ENCODE measurements at places on chromosomes 16 and 17. TPM values are rescaled to one million over a fixed set of nuclear protein-coding genes. Genes with fewer than 3 reads are reported as not detected.

TIGD7 gene
- total RNA-seq = 9.8 TPM

WDR81 gene
- 16.1 TPM for total RNA-seq

NPIPB13 gene
- total RNA-seq = 3.4 TPM

PDE6G gene
- 0.50 TPM for total RNA-seq

DNA sequence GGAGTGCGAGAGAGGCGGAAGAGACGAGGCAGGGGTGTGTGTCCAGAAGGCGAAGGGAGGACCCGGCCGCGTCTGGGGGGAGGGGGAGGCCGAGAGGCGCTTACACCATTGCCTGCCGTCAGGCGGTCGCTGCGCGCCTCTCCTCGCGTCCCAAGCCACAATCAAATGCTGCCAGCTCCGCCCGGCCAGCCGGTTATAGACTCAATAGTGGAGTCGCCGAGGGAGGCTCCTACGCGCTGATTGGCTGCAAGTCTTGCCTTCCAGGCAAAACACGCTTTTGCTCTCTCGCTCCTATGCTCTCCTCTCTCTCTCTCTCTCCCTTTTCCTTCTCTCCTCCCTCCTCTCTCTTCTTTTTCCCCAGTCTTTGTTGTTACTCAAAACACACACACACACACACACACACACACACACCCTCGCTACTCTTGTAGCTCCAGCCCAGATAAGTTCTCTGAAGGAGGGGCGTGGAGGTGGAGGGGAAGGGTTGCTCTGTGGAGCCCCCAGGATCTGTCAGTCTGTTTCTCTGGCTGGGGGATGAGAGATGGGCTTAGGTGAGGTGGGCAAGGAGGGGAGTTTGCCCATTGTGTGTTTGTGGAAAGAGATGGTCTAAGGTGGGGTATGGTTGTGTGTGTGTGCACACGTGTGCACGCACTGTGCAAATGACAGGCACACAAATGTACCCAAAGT lies at the start of gene DLX3:
DLX3 (minus strand) TSS at position 170 of the 684 bp plus-strand sequence. CDS start 226 bp downstream, outside the sequence.
- peak; percentile 80 for DNase-seq

DNA sequence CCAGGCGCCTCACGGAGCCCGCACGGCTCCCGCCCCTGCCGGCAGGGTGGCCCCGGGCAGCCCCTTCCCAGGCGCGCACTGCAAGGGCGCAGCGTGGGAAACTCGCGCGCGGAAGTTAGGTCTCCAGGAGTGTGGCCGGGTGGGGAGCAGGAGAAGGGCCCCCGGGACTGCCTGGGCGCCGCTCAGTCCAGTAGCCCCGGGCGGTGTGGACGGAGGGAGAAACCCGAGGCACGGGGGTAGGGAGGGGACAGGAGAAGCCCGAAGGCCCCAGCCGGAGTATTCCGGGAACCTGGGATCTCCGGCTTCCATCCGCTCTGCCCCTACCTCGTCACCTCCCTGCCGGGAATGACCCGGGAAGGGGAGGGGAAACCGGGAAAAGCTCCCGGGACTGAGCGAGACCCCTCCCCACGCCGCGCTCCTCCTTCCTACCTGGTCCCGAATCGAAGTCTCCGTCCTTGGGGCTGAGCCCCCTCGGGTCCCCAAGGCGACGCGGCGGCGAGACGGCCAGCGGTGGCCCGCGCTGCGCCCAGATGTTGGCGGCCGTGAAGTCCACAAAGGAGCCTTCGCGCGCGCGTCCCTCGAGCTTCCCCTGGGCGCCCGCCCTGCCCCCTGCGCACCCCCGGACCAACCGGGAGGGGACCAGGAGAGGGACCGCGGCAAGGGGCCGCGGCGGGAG lies 418 bp downstream of the SOCS3 start:
- DNase-seq = peak; percentile 61

DNA sequence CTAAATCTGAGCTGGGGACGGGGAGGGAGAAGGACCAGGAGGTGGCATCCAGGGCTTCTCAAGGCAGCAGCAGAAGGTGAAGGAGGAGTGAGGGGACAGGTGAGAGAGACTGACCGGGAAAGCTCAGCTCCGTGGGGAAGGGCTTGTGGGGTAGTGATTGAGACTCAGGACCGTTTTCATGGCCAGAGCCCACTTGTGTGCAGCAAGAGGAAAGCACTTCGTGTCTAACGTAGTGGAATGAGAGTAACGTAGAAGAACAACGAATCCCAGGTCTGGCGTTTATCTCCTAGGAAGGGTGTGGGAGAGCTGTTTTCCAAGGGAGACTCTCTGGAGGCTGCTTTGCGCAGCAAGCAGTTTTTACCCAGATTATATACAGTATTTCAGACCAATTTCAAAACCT lies 1.3 kb upstream of the CDH3 start:
- no peak for DNase-seq

GRCh38 chr16:79788949-79789348 lies 188.4 kb upstream of the MAF start:
- no peak for DNase-seq

- no peak for DNase-seq
Measured at GRCh38 chr17:67647482-67647881, 70.3 kb upstream of the NOL11 start.

DNA sequence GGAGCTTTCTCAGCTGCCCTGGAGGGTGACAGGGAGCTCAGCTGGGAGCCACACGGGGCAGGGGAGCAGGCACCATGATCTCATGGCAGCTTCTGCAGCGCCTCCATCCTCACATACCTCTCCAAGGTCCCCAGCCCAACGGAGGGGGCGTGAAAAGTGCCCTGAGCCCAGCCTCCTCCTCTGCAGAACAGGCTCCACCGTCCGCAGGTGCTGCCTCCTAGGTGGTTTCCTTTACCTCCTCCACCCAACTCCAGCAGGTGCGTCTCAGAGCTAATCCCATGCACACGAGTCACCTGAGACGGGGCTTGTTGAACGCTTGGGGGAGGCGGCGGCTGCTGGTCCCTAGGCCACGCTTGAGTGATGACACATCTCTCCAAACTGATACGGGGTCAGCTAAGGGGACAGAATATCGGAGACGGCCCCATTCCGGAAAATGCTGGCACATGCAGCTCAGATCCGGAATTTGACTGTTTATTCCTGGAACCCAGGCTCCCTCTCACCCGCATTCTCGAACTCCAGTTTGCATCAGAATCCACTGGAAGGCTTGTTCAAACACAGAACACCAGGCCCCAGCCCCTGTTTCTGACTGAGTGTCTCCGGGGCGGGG lies 387 bp upstream of the SLC38A8 start:
- DNase-seq = no peak

DNA sequence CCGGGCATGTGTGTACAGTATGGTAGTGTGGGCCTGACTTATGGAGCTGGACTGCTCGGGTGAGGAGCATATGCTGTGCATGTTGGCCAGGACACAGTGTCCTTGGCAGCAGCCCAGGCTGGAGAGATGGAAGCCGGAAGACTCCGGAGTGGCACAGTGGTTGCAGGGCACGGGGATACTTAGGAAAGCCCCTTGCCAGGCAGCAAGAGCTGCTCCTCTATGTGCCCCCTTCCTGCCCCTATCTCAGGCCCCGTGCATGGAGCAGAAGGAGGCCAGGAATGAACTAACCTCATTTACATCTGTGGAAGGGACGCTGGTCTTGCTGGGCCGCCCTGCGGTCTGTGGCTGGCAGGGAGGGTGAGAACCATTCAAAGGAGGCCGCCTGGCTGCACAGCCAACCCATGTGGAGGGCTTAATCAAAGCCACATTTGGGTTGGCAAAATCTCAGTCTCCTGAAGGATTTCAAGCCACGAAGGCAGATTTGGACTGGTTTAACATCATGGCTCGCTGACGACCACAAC lies 32.2 kb upstream of the RCVRN start:
- peak; percentile 67 for DNase-seq

- no peak for DNase-seq
Measured at GRCh38 chr17:50799582-50799981, 32.3 kb upstream of the ANKRD40CL start.

DNA sequence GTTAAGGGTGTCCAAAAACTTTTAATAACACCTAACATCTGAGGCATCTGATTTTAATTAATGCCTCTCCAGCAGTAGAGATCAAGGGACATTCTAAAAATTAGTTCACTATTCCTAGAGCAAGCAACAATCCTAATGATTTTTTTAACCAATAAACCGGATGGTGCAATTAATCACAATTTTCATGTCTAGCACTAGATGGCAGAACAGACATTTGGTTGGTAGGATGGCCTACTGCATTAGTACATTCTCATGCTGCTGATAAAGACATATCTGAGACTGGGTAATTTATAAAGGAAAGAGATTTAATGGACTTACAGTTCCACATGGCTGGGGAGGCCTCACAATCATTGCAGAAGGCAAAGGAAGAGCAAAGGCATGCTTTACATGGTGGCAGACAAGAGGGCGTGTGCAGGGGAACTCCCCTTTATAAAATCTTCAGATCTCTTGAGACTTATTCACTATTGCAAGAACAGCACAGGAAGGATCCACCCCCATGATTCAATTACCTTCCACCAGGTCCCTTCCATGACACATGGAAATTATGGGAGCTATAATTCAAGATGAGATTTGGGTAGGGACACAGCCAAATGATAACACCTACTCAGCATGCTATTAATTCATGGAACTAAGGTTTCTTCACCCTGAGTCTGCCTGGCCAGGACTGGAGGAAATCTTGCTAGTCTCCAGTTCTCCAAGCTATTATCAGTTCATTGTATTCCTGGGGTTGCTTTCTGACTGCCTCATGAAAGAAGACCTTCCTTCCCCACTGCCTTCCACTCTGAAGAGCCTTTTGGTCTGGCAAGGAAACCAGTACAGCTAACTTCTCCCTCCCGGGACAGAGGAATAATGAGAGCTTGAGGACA lies 24.8 kb downstream of the HS3ST3A1 start:
- no peak for DNase-seq
